COLO829 (cell line): ENCODE measurements at places on chromosomes 4 and X.

- DNase-seq = peak; percentile 73
Measured at GRCh38 chr4:39062094-39062769, at the start of gene KLHL5. Gene KLHL5 (plus strand): TSS chr4:39062232. CDS start chr4:39062653, 421 bp downstream.

- no peak for DNase-seq
Measured at GRCh38 chr4:119152741-119153140, 17.1 kb downstream of the MYOZ2 start.

GRCh38 chrX:132101799-132102198, 26.0 kb downstream of the FRMD7 start:
- no peak for DNase-seq

DNA sequence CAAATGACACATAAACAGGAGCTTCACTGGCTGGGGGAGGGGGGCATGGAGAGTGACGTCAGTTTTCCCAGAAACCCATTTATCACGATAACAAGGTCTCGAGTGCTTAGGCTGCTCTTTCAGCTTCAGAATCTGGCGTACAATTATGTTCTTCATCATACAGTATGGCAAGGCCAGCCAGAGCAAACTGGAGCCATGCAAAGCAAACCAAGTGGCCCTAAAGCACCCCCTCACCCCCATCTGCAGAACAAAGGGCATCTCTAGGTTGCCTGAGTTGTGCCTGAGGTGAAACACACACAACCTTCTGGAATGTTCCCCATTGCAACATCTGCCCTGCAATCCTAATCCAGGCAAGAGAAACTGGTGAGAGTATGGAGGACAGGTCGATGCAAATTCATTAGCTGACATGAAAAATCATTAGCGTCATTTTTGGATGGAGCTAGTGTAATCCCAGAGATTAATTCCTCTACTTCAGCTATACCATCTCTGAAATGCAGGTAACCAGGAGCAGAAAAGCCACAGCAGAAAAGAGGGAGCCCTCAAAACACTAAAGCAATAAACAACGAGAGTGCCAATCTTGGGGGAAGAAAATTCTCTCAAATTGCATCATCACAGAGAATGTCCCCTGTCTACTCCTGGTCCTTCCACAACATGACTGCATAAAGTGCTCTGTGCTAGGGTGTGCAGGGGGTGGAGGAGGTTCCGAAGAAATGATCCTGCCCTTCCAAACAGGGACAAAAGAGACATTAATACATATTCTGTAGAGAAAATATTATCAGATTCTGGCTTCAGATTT, 1.8 kb downstream of the SEPTIN6 start:
- no peak for DNase-seq

GRCh38 chr4:115944146-115944905, 830.9 kb upstream of the NDST4 start:
- peak; percentile 81 for DNase-seq
